NCI-H1105 treated with DMSO at 0.1 percent for 48 hours (cell line): ENCODE measurements at places on chromosomes 16 and 17.

- DNase-seq, result no peak
These were observed 26.5 kb upstream of the PPM1D start for GRCh38 chr17:60573236-60574051.

DNA sequence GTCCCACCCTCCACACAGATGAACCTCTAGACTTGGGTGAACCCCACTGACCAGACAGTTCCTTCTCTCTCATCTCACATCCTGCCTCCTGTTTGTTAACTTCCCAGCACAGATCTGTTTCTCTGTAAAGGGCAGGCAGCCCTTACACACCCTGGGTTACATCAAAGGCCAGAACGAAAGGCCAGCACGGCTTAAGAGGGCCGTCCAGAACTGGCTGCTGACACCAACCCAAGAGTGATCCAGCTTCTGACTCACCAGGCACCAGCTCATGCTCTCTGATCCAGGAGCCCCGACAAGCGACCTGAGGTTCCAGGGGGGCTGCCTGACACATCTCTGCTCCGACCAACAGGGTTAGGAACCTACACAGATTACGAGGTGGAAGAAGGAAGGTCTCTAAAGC lies 86.9 kb downstream of the MRM3 start:
- no peak for DNase-seq

GRCh38 chr17:51629232-51629631 lies 368.9 kb downstream of the UTP18 start:
- no peak for DNase-seq

GRCh38 chr17:38798614-38799500 lies 499 bp downstream of the PIP4K2B start:
- DNase-seq, result peak; percentile 9
